ENCODE measurements at places on chromosomes 2 and 18.

DNA sequence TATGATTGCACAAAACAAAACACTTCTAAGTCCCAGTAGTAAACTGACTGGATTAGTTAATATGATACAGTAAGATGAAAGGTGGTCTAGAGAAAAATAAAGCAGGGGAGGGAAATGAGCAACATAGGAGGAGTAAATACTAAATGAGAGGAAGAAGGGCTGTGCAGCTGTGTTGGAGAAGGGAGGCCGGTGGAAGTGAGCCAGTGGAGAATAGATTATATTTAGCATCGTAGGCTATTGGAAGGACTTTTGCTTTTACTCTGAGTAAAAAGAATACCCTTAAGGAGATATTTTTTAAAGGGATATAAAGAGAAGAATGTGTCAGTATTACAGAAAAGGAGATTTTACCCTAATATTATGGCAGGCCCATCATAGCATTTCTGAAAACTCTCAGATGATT lies 12.7 kb downstream of the WDR75 start:
- no peak for DNase-seq

- DNase-seq: no peak
Observed at GRCh38 chr2:158808426-158808825, 13.3 kb downstream of the DAPL1 start.

- no peak for DNase-seq
Observed at GRCh38 chr2:129469871-129470270, 509.6 kb upstream of the RAB6C start.

DNA sequence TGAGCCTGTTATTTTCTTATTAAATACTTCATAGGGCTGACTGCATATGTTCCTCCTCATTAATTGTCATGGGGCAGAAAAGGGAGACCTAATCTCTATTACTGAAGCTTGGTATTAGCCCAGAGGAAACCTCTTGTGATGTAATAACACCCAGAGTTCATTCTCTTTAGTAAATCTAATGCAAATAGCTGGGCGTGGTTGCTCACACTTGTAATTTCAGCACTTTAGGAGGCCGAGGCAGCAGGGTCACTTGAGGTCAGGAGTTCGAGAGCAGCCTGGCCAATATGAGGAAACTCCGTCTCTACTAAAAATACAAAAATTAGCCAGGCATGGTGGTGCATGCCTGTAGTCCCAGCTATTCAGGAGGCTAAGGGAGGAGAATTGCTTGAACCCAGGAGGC lies 14.7 kb downstream of the DAW1 start:
- no peak for DNase-seq

DNA sequence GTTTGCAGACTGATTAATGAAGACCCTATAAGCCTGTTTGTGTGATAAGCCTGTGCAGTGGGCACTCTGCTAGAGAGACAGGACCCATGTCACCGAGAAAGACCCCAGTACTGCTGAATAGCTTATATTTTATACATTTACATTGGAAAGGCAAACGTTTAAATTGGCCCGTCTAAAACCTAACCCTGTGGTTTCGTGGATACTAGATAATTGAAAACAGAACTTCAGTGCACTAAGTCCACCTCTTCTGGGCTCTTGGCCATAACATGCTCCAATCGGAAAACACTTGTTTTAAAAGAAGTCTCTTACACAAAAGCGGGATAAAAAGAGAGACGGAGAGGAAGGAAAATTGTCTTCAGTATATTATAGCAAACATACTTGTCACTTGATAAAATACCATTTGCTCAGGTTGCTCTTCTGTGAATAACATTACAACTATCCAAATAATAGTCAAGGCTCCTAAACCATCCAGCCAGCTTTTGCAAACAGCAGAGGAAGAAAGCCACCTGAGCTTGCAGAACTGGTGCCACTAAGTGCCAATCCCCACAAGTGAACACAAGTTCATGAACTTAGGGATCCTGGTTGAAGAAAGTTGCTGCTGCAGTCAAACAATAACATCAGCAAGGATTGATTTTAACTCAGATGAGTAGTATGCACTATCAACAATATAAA lies 218.4 kb upstream of the FN1 start:
- no peak for DNase-seq

GRCh38 chr2:95264624-95265023 lies 9.6 kb upstream of the PROM2 start:
- DNase-seq: no peak

GRCh38 chr2:64615844-64616536 lies 37.7 kb downstream of the SERTAD2 start:
- no peak for DNase-seq

DNA sequence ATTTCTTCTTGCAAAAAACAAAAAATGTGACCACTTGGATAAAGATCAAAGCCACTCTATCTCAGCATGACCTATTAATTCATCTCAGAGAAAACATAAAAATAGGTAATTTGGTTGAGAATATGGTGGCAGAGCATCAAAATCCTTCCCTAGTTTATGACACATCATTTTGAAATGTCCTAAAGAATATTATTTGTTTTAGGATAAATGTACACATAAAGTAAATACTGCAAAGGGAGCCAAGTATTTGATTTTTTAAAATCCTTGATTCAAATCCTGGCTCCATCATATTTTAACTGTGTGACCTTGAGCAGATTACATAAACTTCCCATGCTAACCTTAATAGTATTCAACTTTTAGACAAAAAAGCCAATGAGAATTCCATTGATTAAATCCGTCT lies 206.6 kb downstream of the CDH2 start:
- DNase-seq: no peak

DNA sequence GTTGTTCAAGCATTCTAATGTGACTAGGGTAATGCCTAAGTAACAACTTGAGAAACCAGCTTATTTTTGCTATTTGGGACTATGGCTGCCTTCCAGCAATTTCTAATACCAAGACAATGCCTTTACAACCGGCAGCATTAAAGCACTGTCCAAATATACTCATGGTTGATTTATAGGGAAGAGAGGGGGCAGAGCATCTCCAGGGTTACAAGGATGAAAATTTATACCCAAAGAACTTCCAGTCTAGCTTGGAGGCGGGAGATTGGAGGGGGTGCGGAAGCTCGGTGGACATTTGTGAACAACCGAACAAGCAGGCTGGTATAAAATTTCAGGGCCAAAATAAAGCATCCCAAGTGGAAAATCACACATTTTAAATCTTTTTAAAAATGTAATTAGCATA lies 294.9 kb upstream of the STON1 start:
- no peak for DNase-seq

DNA sequence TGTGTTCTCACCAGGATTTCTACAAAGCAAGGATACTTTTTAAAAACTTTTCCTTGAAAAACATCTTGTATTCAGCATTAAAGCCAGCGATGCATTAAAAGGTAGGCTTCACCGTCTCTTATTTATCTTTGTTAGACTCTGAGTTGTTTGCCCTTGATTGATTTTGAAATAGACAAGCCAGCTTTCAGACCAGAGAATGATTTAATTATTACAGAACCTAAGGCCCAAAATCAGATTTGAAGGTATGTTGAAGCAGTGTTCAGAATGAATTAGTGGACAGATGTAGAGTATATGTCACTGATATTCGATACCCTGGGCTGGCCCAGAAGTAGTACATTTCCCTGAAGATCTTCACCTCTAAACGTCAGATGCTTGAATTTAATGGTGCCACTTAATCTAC lies 136.4 kb downstream of the THSD7B start:
- DNase-seq: no peak

GRCh38 chr18:26443853-26444252 lies 104.5 kb downstream of the KCTD1 start:
- DNase-seq: no peak

DNA sequence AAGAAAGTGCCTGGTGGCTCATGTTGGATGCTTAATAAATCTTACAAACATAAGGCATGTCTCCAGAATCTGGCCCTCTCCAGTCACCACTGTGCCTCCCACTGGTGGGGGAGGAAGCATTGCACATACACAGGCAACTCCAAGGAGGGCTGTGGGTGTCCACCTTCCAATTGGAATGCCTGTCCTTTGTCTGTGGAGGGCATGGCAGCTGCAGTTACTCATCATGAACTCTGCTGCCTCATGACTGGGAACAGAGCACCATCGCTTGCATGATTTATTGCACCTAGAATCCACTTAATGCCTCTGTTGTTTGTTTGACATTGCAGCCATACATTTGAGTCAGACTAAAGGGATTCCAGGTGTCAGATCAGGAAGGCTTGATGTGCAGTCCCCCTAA lies 278.9 kb downstream of the PRKCE start:
- no peak for DNase-seq

DNA sequence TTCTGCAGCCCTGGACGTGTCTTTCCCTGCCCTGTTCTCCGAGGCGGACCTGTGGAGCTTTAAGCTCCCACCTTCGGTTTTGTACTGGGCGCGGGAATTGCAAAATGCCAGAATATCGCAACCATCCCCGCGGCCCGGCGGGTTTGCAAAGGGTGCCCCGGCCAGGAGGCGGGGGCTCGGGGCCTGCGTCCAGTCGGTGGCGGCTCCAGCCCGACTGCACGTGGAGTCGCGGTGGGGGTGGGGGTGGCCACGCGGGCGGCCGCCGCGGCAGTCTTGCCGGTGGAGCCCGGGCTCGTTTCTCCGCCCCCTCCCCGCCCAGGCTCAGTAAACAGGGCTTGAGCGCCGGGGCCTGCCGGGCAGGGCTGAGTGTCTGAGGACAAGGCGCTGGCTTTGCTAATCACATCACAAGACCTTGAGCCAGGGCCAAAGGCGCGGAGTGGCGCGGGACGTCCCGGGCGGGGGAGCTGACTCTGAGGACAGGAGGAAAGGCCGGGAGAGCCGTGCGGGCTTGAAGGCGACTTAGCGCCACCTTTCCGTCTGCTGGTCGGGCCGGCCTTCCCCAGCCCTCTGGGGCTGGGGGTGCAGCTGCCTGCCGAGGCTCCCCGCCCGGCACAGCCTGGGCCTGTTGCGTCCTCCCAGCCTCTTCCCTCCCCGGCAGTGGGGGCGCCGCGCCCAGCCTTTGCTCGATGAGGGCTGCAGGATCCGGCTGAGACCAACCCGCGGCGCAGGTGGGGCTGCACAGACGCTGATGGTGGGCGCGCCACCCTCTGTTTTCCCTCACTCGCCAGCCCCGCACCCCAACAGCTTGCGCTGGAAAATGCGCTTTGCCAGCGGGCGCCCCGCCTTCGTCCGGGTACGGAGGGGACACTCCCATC lies 786 bp upstream of the ZFP36L2 start:
- DNase-seq: peak; percentile 76

DNA sequence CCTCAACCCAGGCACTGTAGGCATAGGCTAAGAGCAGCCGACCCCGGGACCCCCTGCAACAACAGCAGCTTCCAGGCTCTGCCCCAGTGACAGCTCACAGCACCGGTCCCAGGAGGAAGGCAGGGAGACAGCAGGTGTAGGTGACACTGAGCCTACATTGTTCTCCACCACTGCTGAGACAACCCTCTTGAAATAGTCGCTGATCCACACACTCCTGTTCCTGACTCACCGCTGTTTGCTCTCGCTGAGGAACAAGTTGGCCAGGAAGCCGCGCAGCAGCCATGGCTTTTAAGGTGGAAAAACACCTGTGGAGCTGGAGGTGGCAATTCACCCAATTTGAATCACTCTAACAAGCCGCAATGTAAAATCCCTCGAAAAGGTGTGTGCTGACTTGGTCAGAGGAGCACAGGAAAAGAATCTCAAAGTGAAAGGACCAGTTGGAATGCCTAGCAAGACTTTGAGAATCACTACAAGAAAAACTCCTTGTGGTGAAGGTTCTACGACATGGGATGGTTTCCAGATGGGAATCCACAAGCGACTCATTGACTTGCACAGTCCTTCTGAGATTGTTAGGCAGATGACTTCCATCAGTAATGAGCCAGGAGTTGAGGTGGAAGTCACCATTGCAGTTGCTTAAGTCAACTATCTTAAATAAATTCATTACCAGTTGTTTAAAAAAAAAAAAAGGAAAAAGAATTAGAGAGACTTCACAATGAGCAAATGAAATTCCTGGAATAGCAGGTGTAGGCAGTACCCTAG lies 167.5 kb downstream of the ARL4C start:
- no peak for DNase-seq
